Fibroblast of skin of abdomen (primary cell): ENCODE measurements at places on chromosomes 11 and 22.

DNA sequence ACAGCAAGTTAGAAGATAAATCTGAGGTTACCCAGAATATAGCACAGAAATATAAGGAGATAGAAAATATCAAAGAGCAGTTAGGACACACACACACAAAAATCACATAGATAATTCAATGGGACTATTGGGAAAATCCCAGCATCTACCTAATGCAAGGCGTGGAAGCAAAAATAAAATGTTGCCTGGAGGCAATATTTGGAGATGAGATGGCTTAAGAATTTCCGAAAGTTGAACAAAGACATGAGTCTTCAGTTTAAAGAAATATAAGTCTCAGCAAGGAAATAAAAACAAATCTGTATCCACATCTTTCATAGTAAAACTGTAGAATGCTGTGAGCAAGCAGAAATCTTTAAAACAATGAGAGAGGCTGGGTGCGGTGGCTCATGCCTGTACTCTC is 29.5 kb upstream of the ACR start:
- no peak for DNase-seq

DNA sequence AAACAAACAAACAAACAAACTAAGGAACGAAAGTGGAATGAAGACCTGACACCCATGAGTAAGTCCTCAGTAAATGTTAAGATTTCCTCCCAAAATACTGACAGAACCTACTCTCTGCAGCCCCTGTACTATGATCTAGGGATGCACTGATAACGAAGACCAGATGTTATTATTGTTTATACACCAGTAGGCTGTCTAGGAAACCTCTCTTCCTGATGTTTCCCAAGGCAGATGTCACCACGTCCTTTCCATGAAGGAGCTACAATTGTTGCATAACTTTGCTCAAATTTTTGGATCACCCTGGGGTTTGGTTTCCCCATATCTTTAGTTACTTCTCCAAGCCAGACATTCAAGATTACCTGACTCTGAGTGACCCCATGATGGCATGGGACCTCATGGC is 340.7 kb downstream of the MIAT start:
- DNase-seq, result no peak

DNA sequence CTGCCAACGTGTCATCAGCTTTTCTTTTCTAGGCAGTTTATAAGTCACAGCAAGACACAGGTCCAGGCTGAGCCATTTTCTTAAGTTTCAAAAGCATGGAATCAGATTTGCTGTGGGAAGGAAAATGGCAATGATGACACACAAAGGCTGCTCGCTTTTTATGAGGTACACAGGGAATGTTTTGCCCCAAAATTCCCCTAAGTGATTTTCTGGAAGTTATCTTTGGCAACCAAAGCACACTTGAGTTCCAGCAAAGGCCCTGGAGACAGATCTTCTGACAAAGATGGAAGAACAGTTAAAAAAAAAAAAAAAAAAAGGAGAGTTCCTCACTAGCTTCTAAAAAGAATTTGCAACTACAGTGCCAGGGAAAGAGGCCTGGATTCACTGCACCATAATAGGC is 260.8 kb downstream of the LARGE1 start:
- peak; percentile 9 for DNase-seq

DNA sequence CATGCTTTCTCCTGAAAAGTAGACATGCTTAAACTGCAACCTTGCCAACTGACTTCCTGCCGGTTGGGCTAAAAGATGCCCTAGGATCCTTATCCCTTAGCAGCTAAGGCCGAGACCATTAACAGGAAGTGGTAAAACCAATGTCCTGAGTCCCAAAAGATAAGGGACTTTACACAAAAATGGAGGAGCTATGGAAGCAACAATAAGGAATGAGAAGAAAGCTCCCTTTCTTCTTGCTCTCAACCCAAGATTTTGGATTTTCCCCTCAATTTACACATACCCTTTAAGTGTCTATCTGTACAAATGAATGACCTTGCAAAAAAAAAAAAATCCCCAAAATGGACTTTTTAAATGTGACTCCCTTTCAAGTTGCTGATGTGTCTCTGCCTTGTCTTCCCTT is 11.1 kb downstream of the MRPL17 start:
- no peak for DNase-seq

DNA sequence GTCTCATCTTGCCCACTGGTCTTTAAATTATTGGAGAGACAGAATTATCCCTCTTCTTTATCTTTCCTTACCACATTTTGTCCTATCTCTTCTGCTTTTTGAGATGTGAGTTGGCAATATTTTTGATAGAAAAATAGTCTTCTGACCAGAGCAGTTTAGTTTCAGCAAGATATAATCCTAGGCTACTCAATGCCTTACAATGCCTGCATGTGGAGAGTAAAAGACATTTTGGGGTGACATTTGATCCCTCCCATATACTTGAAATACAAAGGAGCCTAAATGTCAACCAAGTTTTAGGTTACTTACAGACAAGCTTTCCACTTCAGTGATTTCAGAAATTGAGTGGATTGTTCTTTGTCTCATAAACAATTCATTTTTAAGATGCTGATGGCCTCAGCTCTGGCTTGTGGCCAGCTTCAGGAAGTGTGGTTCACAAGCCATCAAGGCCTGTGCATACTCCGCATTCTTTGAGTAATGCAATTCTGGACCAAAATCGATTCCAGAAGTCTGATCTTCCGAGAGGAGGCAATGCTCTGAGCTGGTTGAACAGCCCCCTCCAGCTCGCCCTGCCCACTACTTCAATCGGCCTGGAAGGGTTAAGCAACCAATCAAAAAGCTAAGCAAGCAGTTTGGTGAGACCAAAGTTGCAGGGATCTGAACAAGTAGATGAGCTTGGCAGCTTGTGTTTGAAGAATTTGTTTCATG is 274.4 kb downstream of the BLID start:
- DNase-seq, result peak; percentile 99

- DNase-seq, result peak; percentile 69
These were observed 36.9 kb upstream of the CLPB start for GRCh38 chr11:72471005-72471898.

DNA sequence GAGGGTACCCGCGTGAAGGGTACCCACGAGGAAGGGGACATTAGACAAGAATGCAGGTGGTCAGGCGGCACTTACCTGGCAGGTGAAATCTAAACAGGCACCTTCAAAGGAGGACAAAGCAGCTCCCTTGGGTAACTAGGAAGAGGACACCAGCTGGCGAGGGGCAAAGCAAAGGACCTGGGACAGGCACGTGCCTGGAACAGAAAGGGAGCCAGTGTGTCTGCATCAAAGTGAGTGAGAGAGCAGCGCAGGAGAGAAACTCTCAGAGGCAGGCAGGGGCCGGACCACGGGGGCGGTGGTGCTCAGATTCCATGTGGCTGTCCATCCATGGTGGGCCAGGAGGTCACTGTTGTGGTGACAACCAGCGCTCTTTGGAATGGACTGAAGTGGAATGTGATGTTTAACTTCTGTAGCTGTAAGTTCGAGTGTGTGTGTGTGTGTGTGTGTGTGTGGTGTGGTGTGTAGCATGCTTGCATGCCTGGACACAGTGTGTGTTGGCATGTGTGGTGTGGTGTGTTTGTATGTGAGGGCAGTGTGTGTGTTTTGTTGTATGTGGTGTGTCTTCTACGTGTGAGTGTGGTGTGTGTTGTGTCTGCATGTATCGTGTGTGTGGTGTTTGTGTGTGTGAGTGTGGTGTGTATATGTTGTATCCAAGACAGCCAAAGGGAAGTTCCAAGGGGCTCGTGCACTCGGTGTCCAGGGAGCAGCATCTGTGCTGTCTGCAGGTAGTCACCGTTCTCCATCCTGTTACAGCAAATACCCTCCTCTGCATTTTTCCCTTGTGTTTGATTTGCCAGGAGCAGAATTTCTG is 86.4 kb downstream of the CDKN1C start:
- DNase-seq, result no peak

- DNase-seq, result peak; percentile 67
These were observed 1.7 kb downstream of the MALAT1 start for GRCh38 chr11:65500387-65501185.

- DNase-seq, result peak; percentile 70
These were observed 181.4 kb upstream of the MTMR2 start for GRCh38 chr11:96105197-96105895.

DNA sequence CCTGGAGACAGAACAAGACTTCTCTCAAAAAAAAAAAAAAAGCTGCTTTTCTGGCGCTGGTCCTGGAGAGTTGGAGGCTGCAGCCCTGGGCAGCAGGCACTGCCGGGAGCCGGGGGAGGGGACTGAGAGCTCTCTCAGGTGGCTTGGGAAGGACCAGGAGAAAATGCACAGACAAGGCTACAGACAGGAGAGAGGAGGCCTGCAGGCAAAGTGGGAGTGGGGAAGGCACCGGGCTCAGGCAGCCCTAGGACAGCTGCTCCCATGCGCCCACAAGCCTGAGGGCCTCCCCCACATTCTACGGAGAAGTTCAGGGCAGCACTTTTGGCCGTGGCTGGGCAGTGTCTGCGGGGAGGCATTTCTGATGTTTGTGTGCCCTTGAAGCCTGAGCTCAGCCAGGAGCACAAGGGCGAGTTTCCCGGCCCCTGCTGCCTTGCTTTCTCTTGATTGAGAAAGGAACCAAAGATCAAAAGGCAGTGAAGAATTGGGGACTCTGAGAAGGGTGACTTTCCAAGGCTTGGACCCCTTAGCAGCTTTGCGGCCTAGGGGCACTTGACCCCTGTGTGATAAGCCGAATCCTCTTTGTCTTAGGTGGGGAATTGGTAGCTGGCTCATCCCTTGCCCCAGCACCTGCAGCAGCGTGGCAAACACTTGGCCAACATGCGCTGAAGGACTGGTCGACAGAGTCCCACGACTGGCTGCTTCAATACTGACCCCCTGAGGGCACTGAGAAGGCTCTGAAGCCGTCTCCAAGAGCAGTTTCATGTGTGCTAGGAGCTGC is 35.3 kb downstream of the PPM1F start:
- DNase-seq, result no peak

GRCh38 chr11:19366992-19367709 is 126.4 kb upstream of the E2F8 start:
- DNase-seq, result peak; percentile 86

GRCh38 chr11:60345489-60345888 is 18.4 kb downstream of the MS4A6E start:
- DNase-seq, result no peak

DNA sequence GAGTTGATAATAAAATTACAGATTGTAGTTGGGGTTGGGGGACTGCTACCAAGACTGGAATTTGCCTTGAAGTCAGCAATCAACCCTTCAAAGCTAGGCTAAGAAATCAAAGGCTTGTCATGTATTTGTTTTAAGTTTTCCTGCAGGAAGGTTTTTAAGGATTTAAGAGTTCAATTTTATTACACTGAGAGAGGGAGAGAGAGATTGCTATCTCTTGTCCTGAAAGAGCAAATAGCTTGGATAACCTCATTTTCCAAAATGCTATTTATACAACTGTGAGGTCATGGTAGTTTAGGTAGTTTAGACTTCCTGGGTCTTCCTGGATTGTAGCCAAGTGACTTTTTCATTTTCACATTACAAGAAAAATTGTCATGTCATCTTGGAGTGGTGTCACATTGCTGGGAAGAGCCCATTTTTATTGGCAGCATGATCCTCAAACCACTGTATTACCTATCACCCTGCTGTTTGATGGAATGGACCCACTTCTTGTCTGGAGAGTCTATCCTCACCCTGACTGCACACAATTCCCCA is 10.1 kb upstream of the PRSS23 start:
- DNase-seq, result no peak

DNA sequence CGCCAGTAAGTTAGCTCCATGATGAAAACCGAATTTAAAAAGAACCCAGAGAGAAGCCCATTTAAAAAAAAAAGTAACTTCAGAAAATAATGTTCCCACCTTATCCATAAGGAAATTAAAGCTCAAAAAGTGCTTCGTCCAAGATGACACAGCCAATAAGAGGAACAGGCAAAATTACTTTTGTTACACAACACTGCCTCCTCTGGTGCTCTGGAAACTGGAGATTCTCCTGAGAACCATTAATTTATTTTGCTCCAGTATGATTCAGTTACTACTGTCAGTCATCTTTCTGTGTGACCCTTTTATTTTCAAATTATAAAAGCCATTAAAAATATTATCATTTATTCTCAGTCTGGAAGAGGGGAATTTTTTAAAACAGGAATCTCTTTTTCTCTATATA is 2.0 kb downstream of the IFT27 start:
- DNase-seq, result peak; percentile 24

DNA sequence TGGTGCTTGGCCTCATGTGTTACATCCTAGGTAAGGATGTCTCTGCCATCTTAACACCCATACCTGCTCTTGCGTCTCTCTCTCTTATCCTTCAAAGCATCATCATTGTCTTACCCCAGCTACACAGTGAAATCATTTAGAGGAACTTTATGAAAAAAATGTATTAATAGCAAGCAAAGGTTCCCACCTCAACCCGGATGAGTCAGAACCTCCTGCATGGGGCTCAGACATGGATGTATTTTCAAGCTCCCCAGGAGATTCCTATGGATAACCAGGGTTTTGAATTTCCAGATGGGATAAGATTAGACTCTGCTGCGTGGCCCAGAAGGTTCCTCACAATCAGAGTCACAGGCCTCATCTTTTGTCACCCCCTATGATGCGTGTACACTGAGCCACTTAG is 89.1 kb upstream of the NNMT start:
- no peak for DNase-seq

- peak; percentile 22 for DNase-seq
These were observed 53.7 kb downstream of the HIPK3 start for GRCh38 chr11:33310720-33311500.

GRCh38 chr11:80702264-80702663 is 1261.4 kb upstream of the TENM4 start:
- peak; percentile 5 for DNase-seq

GRCh38 chr11:46491661-46492330 is 100.2 kb upstream of the CHRM4 start:
- DNase-seq, result peak; percentile 43

- no peak for DNase-seq
These were observed 157.8 kb downstream of the NXPE2 start for GRCh38 chr11:114836161-114836560.

DNA sequence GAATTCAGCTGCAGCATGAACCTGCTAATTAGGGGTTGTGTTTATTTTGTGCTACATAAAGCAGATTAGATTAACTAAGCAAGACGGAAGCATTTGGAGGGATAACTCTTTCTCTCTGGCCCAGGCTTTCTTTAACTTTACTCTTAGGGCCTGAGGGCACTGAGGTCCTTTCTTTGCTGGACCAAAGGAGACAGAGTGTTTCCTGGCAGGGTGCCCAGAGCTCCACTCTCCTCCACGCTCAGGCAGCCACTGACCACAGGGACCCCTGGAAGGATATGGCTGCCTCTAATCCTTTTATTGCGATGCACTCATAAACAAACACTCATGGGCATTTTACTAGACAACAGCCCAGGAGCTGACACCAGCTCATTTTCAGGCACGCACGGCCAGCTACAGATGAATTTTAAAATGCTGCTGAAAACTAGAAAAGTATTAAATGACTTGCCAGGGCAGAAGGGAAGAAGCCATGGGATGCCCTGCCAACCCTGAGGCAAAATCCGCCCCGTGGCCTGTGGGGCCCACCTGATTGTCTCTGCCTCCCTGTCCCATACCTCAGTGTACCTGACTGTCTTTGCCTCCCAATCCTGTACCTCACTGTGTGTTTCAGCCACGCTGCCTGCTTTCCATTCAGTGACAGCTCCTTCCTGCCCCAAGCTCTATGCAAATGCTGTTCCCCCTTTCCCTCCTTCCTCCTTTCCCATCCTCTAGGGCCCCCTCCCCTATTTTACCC is 192.6 kb upstream of the NAV2 start:
- no peak for DNase-seq
